Endodermal cell (in vitro differentiated cells): ENCODE measurements at places on chromosomes 2 and 18. TPM values are rescaled to one million over a fixed set of nuclear protein-coding genes. Genes with fewer than 3 reads are reported as not detected.

RASGRP3 gene
- total RNA-seq: 0.27 TPM in 1 of 2 replicates, not detected in the other

ALLC gene
- total RNA-seq: not detected in 3 replicates

CCDC150 gene
- 14.8 to 44.4 TPM (median 42.9 TPM) in 3 replicates for total RNA-seq

VPS54 gene
- total RNA-seq: 17.9 and 18.4 TPM in 2 replicates

HJURP gene
- total RNA-seq: 39.4 and 45.6 TPM in 2 replicates

ZNF236 gene
- 25.7 and 27.0 TPM in 2 replicates for total RNA-seq

GFPT1 gene
- 74.3 and 79.8 TPM in 2 replicates for total RNA-seq

C2orf68 gene
- total RNA-seq: 58.2 and 66.5 TPM in 2 replicates

EGR4 gene
- 0.14 and 0.15 TPM in 2 replicates for total RNA-seq

MAB21L4 gene
- 0.87 TPM in 1 of 3 replicates, not detected in the others for total RNA-seq

UGT1A10 gene
- total RNA-seq: 0.13 TPM in 1 of 2 replicates, not detected in the other

ATP6V1C2 gene
- 0.26 and 0.27 TPM in 2 replicates for total RNA-seq

TEX44 gene
- total RNA-seq: not detected in 2 replicates

MC4R gene
- not detected in 3 replicates for total RNA-seq

TWIST2 gene
- 1.9 TPM in 2 replicates for total RNA-seq

TGFA gene
- total RNA-seq: 2.0 and 2.3 TPM in 2 replicates

NIF3L1 gene
- total RNA-seq: 35.0 to 60.3 TPM (median 59.4 TPM) in 3 replicates

TNS1 gene
- 3.3 and 3.5 TPM in 2 replicates for total RNA-seq

SLC35F6 gene
- 7.8 to 24.2 TPM (median 23.3 TPM) in 3 replicates for total RNA-seq

SLC5A7 gene
- not detected in 2 replicates for total RNA-seq

PLB1 gene
- 0.38 to 0.82 TPM (median 0.42 TPM) in 3 replicates for total RNA-seq

RAD51AP2 gene
- not detected in 2 replicates for total RNA-seq

RNU2-63P gene
- total RNA-seq: 4.6 to 12.2 TPM (median 9.9 TPM) in 3 replicates

LYG1 gene
- 0.35 to 0.53 TPM in 2 of 3 replicates, not detected in the other for total RNA-seq

CCDC68 gene
- total RNA-seq: 0.53 and 0.56 TPM in 2 replicates

LIPG gene
- total RNA-seq: 5.0 and 6.7 TPM in 2 replicates

CPO gene
- total RNA-seq: 1.0 and 1.5 TPM in 2 replicates

RAB27B gene
- 0.09 to 0.42 TPM (median 0.40 TPM) in 3 replicates for total RNA-seq

TLX2 gene
- 0.14 and 0.22 TPM in 2 replicates for total RNA-seq

IL1R2 gene
- not detected in 2 replicates for total RNA-seq

REG1A gene
- not detected in 3 replicates for total RNA-seq

ELOA2 gene
- not detected in 3 replicates for total RNA-seq

PPIL3 gene
- total RNA-seq: 60.5 to 65.0 TPM (median 61.3 TPM) in 3 replicates

ARMC9 gene
- total RNA-seq: 33.7 and 41.7 TPM in 2 replicates

UGT1A3 gene
- total RNA-seq: not detected in 3 replicates

LPIN1 gene
- total RNA-seq: 17.0 and 23.9 TPM in 2 replicates

HOXD8 gene
- 0.31 TPM in 1 of 3 replicates, not detected in the others for total RNA-seq

GLI2 gene
- total RNA-seq: 17.0 and 21.1 TPM in 2 replicates

SERPINE2 gene
- 386 and 404 TPM in 2 replicates for total RNA-seq

SCTR gene
- 0.20 and 0.36 TPM in 2 replicates for total RNA-seq

APOB gene
- 1.9 to 8.4 TPM (median 7.5 TPM) in 3 replicates for total RNA-seq

MC5R gene
- 0.24 TPM in 1 of 2 replicates, not detected in the other for total RNA-seq

PTPRN gene
- total RNA-seq: 1.1 and 1.2 TPM in 2 replicates

ESPNL gene
- 0.35 to 0.95 TPM (median 0.86 TPM) in 3 replicates for total RNA-seq

MARCHF4 gene
- total RNA-seq: 0.51 to 1.3 TPM (median 0.78 TPM) in 3 replicates

TXNDC2 gene
- total RNA-seq: 0.14 TPM in 1 of 2 replicates, not detected in the other

GBX2 gene
- total RNA-seq: 0.18 and 0.20 TPM in 2 replicates

HK2 gene
- total RNA-seq: 31.4 and 31.5 TPM in 2 replicates

SLC11A1 gene
- 0.09 to 0.61 TPM in 2 of 3 replicates, not detected in the other for total RNA-seq

INPP5D gene
- 0.66 to 1.4 TPM (median 1.2 TPM) in 3 replicates for total RNA-seq

MRO gene
- 0.55 to 1.3 TPM (median 0.95 TPM) in 3 replicates for total RNA-seq
